Neural progenitor cell (in vitro differentiated cells): ENCODE measurements at places on chromosomes 5 and 9. TPM values are rescaled to one million over a fixed set of nuclear protein-coding genes. Genes with fewer than 3 reads are reported as not detected.

DNA sequence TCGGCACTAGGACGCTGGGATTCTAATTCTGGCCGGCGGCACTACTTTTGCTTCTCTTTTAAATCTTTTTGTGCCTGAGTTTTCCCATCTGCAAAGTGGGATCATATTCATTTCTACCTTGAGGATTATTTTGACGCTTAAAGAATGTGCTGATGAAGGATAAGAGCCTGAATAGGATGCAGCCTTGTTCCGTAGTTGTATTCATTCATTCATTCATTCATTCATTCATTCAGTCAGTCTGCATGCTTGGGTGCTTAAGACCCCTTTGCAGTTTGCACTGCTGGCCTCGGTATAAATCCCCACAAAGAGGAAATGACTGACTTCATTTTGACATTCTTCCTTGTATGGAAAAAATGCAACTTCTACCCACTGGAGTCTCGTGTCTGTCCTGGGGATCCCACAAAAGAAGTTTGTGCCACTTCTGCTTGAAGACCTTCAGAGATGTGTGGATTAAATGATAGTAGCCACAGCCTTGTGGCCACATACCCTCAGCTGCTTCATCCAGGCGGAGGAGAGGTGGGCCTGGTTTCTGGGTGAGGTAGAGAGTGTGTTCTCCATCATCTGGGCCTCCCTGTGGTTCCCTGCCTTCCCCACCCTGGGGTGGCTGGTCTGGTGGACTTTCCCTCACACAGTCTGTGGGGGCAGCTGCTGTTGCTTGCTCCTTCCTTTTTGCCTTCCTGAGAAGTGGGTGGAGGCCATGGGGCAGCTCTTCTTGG is 62.6 kb downstream of the PPARGC1B start:
- DNase-seq, result no peak

- DNase-seq, result no peak
Measured at GRCh38 chr9:4553951-4554381, 63.7 kb downstream of the SLC1A1 start.

DNA sequence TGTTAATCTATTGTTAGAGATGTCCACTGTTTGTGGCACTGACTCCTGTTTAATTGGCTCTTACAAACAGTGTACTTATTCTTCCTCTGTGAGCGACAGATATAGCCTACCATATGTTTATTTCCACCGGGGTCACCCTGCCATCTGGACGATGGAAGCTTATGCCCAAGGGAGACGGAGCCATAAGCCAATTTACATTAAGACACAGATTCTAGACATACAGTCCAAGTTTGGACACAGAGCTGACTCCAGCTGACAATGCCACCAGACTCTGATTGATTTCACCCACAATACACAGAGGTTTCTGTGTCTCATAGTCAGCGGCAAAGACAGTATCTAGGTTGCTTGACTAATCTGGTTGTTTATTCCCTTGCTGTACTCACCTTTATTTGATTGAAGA is 198.9 kb downstream of the ENC1 start:
- DNase-seq, result no peak

- no peak for DNase-seq
Measured at GRCh38 chr5:137665678-137666460, 70.0 kb downstream of the KLHL3 start.

DNA sequence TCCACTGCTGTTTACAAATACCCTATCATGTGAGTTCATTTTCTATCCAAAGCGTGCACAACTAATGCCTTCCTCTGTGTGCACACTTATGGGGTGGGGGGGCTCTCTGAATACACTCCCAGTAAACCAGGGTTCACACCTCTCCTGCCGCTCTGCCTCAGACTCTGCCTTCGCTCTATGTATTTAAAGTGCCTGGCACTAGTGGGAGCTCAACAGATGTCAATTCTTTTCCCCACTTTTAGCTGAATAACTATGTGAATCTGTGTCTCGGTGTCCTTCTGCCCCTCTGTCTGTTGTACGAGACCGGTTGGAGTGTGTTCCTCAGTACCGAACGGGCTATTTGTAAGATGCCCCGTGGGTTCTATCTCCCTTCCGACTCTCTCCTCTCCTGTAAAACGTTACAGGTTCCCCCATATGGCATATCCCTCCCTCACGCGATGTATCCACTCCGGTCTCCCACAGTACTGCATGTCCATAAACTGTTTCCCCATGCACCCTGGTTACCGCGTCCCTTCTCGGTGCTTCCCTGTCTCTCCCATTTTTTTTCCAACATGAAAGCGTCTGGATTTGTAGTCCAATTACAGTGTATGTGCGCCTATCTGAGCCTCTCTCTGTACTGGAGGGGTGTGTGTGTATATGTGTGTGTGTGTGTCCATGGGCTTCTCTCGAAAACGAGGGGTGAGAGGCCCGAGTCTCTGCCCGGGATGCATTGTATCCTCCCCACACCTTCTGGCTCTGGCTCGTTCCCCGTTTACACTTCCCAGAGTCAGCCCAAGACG is 1.6 kb downstream of the ELL2 start:
- peak; percentile 11 for DNase-seq

DNA sequence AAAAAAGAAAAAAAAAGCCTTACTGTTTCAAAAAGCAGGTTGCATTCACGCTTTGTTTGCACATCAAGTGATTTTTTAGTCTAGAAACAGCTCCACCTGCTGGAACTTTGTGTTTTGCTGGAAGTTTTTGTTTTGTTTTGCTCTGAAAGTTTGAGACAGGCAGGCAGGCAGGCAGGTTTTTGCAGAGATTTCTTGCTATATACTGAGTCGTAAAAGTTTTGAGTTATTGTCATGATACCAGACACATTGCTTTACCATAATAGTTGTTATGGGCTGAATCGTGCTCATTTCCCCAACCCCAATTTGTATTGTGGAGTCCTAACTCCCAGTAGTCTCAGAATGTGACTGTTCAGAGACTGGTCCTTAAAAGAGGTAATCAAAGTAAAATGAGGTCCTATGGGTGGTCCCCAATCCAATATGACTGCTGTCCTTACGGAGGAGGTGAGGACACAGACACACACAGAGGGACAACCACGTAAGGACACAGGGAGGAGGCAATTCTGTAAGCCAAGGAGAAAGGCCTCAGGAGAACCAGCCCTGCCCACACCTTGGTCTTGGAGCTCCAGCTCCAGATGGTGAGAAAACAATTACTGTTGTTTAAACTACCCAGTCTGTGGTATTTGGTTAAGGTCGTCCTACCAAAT is 20.9 kb downstream of the OR2Y1 start:
- peak; percentile 65 for DNase-seq

DNA sequence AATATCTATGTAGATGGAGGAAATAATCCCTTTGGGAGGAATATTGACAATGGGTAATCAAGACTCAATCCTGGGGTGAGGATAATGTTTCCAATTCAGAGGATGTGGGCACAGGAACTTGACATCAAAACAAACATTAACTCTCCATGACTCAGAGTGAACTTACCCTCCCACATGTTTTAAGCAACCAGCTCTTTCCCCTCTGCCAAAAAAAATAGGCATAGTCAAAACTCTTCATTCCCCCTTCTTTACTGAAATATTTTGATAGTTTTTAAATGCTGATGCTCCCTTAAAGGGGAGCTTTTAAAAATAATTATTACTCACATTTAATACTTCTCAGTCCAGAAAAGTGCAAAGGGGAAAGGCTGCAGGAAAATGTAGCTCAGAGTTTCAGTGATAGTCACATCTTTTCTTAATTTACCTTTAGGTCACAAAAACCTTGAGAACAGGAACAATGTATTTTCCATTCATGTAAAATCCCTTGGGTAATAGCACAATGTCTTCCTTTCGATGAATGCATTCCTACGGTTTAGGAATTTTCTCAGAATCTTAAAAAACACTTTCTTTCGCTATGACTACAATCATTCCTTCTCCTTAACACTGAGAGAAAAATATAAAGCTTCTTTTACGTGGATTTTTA is 298.4 kb upstream of the GRAMD2B start:
- no peak for DNase-seq

DNA sequence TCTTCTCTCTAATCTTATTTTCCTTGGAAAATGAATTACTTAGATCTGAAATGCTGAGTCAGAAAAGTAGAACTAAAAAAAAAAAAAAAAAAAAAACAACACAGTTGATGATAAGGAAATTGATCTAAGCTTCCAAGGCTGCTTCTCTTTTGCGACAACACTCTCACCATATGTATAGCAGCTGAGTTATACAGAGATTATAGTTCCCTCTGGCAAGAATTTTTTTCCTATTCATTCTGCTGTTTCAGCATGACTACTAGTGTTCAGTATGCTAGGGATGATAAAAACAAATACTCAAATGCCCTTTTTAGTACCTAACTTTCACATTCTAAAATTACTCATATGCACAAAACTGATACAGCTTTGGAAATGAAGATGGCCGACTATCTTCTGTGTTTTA is 267.3 kb downstream of the MLLT3 start:
- no peak for DNase-seq

DNA sequence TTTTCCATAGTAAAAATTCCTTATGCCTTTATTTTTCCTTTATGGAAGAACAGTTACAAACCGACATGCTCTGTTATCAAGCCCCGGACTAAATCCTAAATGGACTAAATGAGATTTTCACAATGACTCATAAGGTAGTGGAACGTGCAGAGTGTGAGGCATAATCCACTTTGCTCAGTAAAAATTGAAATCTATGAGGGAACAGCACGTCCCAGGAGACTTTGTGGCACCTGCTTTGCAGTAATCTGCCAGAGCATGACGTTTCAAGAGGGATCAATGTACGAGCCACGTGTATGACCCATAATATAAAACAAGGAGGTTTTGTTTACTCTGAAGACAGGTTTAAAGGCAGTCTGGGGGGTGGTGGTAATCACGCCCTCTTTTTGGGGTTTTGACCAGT is 83.8 kb upstream of the GNA14 start:
- no peak for DNase-seq

GRCh38 chr9:131528186-131528585 is 2.9 kb downstream of the UCK1 start:
- DNase-seq, result no peak

DNA sequence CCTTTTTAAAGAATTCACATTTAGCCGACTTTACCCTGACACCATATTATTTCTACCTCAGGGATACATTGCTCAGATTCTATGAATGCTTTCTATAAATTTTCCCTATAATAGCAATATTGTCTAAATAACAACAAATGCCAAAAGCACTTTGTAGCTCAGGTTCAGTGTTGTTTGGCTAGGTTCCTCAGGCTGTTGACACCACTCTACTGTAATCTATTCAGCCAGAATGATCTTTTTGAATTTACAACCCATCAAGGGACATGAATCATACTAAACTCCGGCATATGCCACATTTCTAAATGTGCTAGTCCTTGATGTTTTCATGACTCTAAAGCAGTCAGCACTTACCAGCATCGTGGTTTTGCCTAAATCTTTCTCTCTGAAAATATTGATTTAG is 641.5 kb upstream of the CDH10 start:
- no peak for DNase-seq

DNA sequence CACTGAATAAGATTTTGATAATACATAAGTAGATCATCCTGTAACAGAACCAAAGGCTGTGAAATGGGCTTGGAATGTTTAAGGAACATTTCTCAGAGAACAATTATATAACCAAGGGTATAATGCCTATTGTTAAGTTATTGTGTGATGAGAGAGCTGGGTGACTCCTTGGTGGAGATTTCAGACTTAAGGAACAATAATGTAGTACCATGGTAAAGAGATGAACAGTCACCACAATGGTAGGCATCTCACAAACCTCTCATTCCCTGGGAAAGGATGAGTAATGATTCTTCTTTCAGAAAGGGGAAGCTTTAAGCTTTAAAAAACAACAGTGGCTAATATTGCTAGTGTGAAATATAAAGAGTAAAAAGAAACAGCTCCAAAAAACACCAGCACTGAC is 147.4 kb downstream of the TRIM36 start:
- DNase-seq, result no peak

DNA sequence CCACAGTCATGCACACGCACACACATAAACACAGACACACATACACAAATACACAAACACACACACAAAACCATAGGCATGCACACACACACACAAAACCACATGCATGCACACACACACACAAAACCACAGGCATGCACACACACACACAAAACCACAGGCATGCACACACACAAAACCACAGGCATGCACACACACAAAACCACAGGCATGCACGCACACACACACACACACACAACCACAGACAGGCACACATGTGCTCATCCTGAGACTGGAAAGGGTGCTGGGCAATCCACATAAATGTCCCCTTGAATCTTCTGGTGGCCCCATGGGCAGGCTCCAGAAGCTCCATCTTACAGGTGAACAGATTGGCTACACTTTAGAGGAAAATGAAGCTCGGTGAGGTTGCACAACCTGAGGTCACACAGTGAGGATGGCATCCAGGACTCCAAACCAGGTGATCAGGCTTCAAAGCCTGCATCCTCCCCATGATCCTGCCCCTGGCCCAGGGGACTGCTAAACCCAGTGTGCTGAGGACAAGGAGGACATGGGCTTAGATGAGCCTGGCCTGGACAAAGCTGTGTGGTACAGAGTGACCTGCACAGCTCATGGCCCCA is 144.8 kb downstream of the GADD45G start:
- DNase-seq, result no peak

DNA sequence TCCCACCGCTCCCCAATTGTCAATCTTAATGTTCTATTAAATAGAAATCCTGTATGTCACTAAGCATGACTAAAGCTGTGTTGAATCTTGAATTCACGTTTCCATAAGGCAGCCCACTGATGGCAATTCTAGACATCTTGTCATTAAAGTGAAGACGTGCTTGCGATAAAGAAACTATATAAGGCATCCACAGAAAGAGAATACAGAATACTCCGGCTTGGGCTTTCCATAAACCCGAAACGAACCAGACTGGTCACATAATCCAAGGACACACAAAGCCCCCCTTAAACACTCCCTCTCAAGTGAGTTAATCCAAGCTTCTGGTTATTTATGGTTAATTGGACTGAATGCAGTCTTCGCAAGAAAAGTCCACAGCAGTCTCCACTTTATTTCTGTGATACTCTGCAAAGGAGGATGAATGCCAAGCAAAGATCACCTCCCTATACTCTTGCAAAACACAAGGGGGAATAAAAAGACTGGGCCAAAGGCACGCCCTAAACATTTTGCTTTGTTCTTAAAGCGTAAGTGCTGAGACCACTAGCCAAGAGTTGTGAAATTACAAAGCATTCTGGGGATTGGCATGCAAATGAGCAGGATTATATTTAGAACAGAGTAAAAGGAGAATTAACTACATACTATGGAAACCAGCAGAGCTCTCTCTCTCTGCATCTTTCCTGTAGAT is 54.7 kb downstream of the DPYSL3 start:
- peak; percentile 61 for DNase-seq

- DNase-seq, result no peak
Measured at GRCh38 chr5:149014571-149015031, 48.3 kb downstream of the SH3TC2 start.

Gene CCDC192
- total RNA-seq, result 2.7 TPM in 1 of 2 replicates, not detected in the other

Gene IPPK
- total RNA-seq, result 16.8 and 18.0 TPM in 2 replicates

Gene TJP2
- total RNA-seq, result 35.5 and 60.6 TPM in 2 replicates

Gene SLF1
- 32.1 and 48.1 TPM in 2 replicates for total RNA-seq
